Colonic mucosa (tissue), 4 donors: ENCODE measurements at places on chromosomes 3 and 15. TPM values are rescaled to one million over a fixed set of nuclear protein-coding genes. Genes with fewer than 3 reads are reported as not detected.
A peak's percentile ranks its signal among the peaks of the same experiment; 100 is the strongest.

The SLC38A3 gene
- total RNA-seq: 0.40 TPM

The IQCH gene
- 0.93 TPM for total RNA-seq

DNA sequence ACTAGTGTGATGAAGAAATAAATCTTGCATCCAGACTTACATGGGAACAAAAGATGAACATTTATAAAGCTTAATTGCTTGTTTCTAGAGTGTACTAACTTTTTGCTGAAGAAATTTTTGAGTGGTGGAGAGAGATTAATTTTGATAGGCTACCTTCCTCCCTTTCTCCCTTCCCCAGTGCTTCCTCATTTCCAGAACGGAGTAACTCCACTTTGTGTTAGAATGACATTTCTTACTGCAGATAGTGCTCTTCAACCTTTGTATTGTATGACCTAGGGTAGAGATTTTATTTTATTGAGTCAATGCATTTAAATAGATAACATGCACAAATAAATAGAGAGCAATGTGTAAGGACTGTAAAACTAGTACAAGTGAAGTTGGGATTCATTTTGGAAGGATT is 1.9 kb downstream of the ATP1B3 start:
- H3K27ac ChIP-seq: peak overlapping the region; percentile 99
- H3K27me3 ChIP-seq: no peaks in the 10 kb centered on the region
- H3K36me3 ChIP-seq: no peaks in the 10 kb centered on the region
- peaks cover 8% of the 10 kb centered on the region for H3K4me1 ChIP-seq

DNA sequence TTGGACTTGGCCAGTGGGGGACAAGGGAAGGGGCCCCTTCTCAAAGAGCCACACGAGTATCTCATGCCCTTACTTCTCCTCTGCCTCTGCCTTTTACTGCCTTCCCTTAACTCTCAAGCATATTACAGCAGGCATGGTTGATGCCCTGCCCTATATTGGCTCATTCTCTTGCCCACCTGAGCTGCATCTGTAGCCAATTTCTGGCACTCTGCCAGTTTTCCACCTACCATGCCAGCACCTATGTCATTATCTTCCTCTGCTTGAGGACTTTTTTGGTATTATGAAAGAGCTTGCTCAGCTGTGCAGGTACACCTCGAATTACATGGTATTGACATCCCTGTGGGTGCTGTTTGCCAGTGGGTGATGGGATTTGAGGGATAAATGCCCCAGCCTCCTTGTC is 181.8 kb downstream of the OXSM start:
- no peaks in the 10 kb centered on the region for H3K4me1 ChIP-seq
- H3K4me3 ChIP-seq: no peak overlapping the region
- H3K27me3 ChIP-seq: no peaks in the 10 kb centered on the region
- DNase-seq: no peak

The CLDN1 gene
- 2.4 TPM for total RNA-seq

DNA sequence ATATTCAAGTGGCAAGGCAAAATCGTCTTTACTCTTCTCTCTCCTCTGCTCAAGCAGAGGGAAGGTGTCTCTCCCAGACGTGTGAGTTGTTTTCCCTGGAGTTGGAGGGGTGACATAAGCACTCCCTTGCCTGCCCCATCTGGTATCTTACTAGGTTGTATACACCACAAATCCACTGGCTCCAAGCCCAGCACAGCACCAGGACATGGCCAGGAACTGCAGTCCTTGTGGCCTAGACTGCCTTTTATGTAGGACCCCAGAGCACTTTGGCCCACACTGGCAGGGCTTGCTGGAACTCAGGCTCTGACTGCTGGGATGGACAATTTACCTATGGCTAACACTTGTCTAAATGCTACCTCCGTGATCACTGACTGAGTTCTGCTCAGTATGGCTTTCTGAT is 34.0 kb downstream of the DZIP3 start:
- no peak for DNase-seq
- H3K36me3 ChIP-seq: no peaks in the 10 kb centered on the region
- no peaks in the 10 kb centered on the region for H3K27me3 ChIP-seq
- no peaks in the 10 kb centered on the region for H3K4me1 ChIP-seq

GRCh38 chr3:71006810-71007785 is 576.4 kb downstream of the FOXP1 start:
- no peaks in the 10 kb centered on the region for H3K36me3 ChIP-seq
- no peak for DNase-seq
- H3K27ac ChIP-seq: peak overlapping the region; percentile 30
- H3K27me3 ChIP-seq: no peaks in the 10 kb centered on the region

- no peak overlapping the region for H3K27ac ChIP-seq
- no peak for DNase-seq
- no peaks in the 10 kb centered on the region for H3K27me3 ChIP-seq
- H3K36me3 ChIP-seq: no peaks in the 10 kb centered on the region
Observed at GRCh38 chr3:26657348-26657976, 34.9 kb downstream of the LRRC3B start.

The NR2E3 gene
- 0.64 TPM for total RNA-seq

GRCh38 chr3:60645801-60646200 is 605.5 kb downstream of the FHIT start:
- H3K4me3 ChIP-seq: no peak overlapping the region
- H3K27ac ChIP-seq: no peak overlapping the region
- H3K4me1 ChIP-seq: no peaks in the 10 kb centered on the region

GRCh38 chr3:52253314-52254304 is 8.1 kb downstream of the PPM1M start:
- no peak overlapping the region for H3K27ac ChIP-seq
- no peak for DNase-seq
- H3K36me3 ChIP-seq: peaks cover 14% of the 10 kb centered on the region
- no peaks in the 10 kb centered on the region for H3K27me3 ChIP-seq
- H3K4me3 ChIP-seq: no peak overlapping the region

- H3K27me3 ChIP-seq: no peaks in the 10 kb centered on the region
- no peak overlapping the region for H3K4me3 ChIP-seq
- no peak for DNase-seq
- H3K4me1 ChIP-seq: no peaks in the 10 kb centered on the region
- no peak overlapping the region for H3K27ac ChIP-seq
Observed at GRCh38 chr3:188523291-188523690, 369.3 kb downstream of the LPP start.

DNA sequence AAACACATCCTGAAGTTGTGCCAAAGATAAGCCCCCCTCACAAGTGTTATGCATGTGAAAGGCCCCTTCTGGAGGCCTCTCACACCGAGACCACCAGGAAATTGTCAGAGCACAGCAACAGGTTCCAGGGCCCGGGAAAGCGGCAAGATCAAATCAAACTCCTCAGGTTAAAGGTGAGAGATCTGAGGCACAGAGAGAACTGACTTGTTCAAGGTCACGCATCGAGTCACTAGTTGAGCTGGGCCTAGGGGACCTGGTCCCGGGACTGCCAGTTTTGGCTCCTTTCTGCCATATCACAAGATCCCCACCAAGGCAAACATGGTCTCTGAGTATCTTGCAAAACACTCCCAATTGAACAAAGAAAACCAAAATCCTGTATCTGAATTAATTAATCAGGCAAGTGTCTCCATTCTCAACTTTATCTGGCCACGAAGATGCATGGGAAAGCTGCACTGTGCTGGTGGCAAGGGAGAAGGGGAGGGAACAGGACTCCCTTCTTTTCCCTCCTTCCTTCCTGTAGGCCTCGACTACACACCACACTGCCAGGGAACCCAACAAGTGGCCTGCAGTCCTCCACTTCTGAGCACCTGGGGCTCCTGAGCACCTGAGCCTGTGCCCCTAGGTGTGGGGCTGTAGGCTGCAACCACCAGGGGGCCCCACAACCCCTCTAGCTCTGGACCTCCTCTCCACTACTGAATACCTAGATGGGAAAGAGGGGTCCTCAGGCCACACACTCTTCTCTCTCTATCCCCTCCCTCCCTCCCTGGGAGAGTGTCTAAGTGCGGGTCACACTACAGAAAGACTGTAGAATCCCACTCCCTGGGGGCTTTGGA is 37.3 kb downstream of the ANP32A start:
- peaks cover 12% of the 10 kb centered on the region for H3K4me1 ChIP-seq
- no peaks in the 10 kb centered on the region for H3K27me3 ChIP-seq
- no peak overlapping the region for H3K4me3 ChIP-seq
- H3K27ac ChIP-seq: no peak overlapping the region

DNA sequence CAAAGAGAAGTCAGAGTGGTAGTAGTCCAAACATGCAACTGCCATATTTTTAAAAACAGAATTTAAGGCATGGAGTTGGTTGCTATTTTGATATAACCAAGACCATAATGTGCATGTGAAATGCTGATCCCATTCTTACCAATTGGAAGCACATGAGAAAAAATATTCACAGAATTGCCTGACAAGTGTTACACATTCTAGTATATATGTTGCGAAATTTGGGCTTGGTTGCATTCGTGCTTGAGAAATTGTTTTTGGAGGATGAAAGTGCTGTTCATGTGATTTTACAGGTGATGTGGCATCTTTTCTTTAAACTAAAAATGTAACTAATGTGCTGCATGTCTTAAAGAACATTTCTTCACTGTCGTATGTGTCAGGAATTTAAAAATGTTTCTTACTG is 199.7 kb downstream of the CHL1 start:
- H3K27me3 ChIP-seq: no peaks in the 10 kb centered on the region
- no peaks in the 10 kb centered on the region for H3K4me1 ChIP-seq
- H3K36me3 ChIP-seq: no peaks in the 10 kb centered on the region

DNA sequence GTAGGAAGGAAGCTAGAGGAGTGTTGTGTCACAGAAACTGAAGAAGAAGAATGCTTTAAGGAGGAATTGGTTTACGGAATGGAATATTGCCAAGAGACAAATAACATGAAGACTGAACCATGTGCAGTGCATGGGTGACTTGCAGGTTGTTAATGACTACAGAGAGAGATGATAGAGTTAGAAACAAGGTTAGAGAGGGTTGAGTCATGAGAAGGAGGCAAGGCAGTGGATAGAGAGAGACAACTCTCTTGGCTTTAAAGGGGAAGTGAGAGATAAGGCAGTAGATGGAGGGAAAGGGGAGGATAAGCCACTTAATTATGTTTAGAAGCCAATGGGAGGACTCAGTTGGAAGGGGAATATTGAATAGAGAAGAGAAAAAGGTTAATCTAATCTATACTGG is 119.3 kb upstream of the CCNL1 start:
- no peaks in the 10 kb centered on the region for H3K4me1 ChIP-seq
- H3K4me3 ChIP-seq: no peak overlapping the region
- no peaks in the 10 kb centered on the region for H3K36me3 ChIP-seq
- no peaks in the 10 kb centered on the region for H3K27me3 ChIP-seq
- H3K27ac ChIP-seq: no peak overlapping the region

DNA sequence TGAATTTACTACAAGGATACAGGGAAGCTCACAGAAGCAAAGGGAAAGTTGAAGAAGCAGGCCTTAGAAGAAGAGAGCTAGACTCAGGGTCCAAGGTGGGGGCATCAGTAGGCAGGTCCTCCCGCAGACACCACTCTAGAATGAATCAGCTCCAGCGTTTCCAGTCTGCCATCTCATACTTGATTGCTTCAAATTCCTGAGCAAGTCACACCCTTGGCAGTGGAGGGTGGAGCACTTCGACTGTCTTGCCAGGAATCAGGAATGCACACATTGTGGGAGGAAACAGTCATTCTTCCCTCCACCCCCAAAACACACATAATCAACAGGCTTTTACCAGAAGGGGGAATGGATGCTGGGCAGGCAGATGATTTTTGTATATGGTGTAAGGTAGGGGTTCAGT is 78.5 kb downstream of the CHCHD6 start:
- H3K27me3 ChIP-seq: no peaks in the 10 kb centered on the region
- no peaks in the 10 kb centered on the region for H3K36me3 ChIP-seq
- H3K4me3 ChIP-seq: no peak overlapping the region

DNA sequence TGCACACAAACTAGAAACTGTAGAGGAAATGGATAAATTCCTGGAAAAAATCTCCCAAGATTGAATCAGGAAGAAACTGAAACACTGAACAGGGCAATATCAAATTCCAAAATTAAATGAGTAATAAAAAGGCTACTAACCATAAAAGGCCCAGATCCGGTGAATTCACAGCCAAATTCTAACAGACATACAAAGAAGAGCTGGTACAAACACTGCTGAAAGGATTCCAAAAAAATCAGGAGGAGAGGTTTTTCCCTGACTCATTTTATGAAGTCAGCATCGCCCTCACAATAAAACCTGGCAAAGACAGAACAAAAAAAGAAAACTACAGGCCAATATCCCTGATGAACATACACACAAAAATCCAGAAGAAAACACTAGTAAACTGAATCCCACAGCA is 462.4 kb upstream of the THBS1 start:
- no peak overlapping the region for H3K4me3 ChIP-seq
- no peaks in the 10 kb centered on the region for H3K36me3 ChIP-seq
- DNase-seq: no peak
- H3K27ac ChIP-seq: no peak overlapping the region
- no peaks in the 10 kb centered on the region for H3K4me1 ChIP-seq
- H3K27me3 ChIP-seq: no peaks in the 10 kb centered on the region

DNA sequence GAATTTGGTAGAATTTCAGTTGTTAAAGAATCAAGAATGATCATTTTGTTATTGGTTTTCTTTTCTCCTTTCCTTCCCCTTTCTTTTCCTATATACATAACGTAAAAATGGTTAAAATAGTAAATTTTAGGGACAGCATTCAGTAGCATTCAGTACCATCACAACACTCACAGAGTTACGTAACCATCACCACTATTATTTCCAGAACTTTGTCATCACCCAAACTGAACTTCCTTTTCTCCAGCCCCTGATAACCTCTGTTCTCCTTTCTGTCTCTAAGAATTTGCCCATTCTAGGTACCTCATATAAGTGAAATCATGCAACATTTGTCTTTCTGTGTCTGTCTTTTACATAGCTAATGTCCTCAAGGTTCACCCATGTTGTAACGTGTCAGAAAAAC is 165.3 kb downstream of the AKAP13 start:
- no peak for DNase-seq
- no peak overlapping the region for H3K4me3 ChIP-seq
- H3K4me1 ChIP-seq: peaks cover 20% of the 10 kb centered on the region
- no peaks in the 10 kb centered on the region for H3K36me3 ChIP-seq

DNA sequence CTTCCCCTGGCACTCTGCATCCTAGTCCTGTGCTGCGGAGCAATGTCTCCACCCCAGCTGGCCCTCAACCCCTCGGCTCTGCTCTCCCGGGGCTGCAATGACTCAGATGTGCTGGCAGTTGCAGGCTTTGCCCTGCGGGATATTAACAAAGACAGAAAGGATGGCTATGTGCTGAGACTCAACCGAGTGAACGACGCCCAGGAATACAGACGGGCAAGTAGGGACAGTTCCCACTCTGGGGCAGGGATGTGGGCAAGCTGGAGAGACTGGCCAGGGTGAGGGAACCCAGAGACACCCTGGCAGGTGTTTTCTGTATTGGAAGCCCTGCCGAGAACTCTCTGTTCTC is 247 bp downstream of the FETUB start:
- DNase-seq: no peak
- H3K36me3 ChIP-seq: no peaks in the 10 kb centered on the region
- no peak overlapping the region for H3K4me3 ChIP-seq
- H3K27me3 ChIP-seq: no peaks in the 10 kb centered on the region
- no peaks in the 10 kb centered on the region for H3K4me1 ChIP-seq

GRCh38 chr3:129211772-129212171 is 28.1 kb upstream of the CNBP start:
- DNase-seq: peak; percentile 93
- H3K27me3 ChIP-seq: no peaks in the 10 kb centered on the region
- H3K27ac ChIP-seq: peak overlapping the region; percentile 60
- H3K4me1 ChIP-seq: no peaks in the 10 kb centered on the region
- no peaks in the 10 kb centered on the region for H3K36me3 ChIP-seq
